Left lung (tissue), 14 donors: ENCODE measurements at places on chromosomes 11 and 22. TPM values are rescaled to one million over a fixed set of nuclear protein-coding genes. Genes with fewer than 3 reads are reported as not detected.

DNA sequence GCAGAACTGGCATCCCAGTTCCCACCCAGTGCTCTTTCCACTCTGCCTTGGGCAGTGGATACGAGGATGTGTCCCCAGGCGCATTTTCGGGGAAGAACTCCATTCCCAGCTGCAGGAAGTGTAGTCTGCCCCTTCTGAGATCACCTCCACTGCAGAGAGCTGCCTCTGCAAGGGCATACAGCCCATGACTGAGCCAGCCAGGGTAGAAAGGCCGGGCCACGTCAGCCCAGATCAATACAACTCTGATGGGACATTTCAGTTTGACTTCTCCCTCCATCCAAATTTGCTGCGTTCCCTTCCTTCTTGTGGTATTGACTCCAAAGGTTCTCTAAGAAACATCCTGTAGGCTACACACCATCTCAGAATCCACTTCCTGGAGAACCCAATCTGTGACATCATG lies 19.7 kb downstream of the MOGAT2 start:
- no peak overlapping the region for H3K4me3 ChIP-seq
- no peaks in the 10 kb centered on the region for H3K4me1 ChIP-seq

DNA sequence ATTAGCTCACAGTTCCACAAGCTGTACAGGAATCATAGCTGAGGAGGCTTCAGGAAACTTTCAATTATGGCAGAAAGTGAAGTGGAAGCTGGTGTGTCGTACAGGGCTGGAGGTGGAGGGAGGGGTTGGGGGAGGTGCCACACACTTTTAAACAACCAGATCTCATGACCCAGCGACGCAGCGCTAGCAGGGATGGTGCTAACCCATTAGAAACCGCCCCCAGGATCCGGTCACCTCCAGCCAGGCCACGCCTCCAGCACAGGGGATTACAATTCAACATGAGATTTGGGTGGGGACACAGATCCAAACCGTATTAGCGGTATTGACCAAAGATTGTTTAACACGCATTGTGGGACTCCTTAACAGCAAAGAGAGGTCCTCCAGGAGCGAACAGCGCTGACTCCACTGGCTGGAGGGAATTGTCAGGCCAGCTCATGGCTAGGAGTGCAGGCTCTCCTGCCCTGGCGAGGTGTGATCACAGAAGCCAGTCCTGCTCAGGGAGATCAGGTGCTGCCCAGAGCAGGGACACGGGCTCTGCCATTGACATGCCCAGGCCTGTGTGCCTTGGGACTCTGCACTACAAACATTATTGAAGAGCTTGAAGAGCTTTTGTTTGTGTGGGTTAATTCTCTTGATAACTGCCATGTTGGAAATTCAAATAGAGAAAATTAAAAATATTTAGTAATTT lies 215.3 kb downstream of the TBC1D22A start:
- no peaks in the 10 kb centered on the region for H3K27me3 ChIP-seq
- no peaks in the 10 kb centered on the region for H3K4me1 ChIP-seq
- DNase-seq = no peak
- no peak overlapping the region for H3K4me3 ChIP-seq
- H3K27ac ChIP-seq = no peak overlapping the region

DNA sequence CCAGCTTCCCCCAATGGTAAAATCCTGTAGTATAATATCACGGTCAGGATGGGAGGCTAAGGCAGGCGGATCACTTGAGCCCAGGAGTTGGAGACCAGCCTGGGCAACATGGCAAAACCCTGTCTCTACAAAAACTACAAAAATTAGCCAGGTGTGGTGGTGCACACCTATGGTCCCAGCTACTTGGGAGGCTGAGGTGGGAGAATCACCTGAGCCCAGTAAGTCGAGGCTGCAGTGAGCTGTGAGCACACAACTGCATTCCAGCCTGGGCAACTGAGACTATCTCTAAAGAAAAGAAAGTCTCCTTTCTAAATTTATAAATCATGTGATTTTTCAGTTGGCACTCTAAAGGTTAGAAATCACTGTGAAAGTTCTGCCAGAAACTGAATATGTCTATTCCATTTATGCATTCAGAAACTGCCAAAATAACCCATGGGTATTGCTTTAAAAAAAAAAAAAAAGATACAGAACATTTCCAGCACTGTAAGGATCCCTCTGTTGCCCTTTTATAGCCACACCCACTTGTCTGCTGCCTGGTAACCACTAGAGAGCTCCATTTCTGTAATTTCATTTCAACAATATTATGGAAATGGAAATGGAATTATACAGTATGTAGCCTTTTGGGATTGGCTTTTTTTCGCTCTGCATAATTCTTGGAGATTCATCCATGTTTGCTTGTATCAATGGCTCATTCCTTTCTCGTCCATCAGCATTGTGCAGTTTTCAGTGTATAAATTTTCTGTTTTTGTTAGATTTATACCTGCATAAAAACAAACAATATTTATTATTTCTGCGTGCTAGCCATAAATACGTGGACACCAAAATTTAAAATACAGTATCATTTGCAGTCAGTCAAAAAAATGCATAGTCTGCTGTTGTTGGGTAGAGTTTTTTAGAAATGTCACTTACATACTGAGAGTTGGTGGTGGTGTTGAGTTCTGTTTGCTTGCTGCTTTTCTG lies 9.4 kb downstream of the CDC45 start:
- no peak overlapping the region for H3K4me3 ChIP-seq
- no peak overlapping the region for H3K27ac ChIP-seq
- DNase-seq = no peak
- no peaks in the 10 kb centered on the region for H3K4me1 ChIP-seq

GRCh38 chr11:103358251-103358650 lies 249.0 kb downstream of the DYNC2H1 start:
- H3K36me3 ChIP-seq = no peaks in the 10 kb centered on the region
- no peak for DNase-seq
- H3K27ac ChIP-seq = no peak overlapping the region
- no peaks in the 10 kb centered on the region for H3K4me1 ChIP-seq
- H3K27me3 ChIP-seq = no peaks in the 10 kb centered on the region

Gene PTGDR2
- not detected for total RNA-seq

Gene VPREB1
- total RNA-seq = not detected
